ENCODE measurements at places on chromosomes 1 and 21. TPM values are rescaled to one million over a fixed set of nuclear protein-coding genes. Genes with fewer than 3 reads are reported as not detected.

- peak overlapping the region; percentile 82 for H3K4me3 ChIP-seq
- DNase-seq: peak; percentile 21
- peak overlapping the region; percentile 68 for H3K27ac ChIP-seq
- no peaks in the 10 kb centered on the region for H3K36me3 ChIP-seq
- peaks cover 36% of the 10 kb centered on the region for H3K4me1 ChIP-seq
These were observed 1.5 kb upstream of the BATF3 start for GRCh38 chr1:212700892-212701819.

- no peaks in the 10 kb centered on the region for H3K4me1 ChIP-seq
- no peak overlapping the region for H3K4me3 ChIP-seq
- H3K36me3 ChIP-seq: no peaks in the 10 kb centered on the region
- no peaks in the 10 kb centered on the region for H3K27me3 ChIP-seq
- no peak overlapping the region for H3K27ac ChIP-seq
These were observed 48.0 kb downstream of the CAPN8 start for GRCh38 chr1:223617323-223618070.

DNA sequence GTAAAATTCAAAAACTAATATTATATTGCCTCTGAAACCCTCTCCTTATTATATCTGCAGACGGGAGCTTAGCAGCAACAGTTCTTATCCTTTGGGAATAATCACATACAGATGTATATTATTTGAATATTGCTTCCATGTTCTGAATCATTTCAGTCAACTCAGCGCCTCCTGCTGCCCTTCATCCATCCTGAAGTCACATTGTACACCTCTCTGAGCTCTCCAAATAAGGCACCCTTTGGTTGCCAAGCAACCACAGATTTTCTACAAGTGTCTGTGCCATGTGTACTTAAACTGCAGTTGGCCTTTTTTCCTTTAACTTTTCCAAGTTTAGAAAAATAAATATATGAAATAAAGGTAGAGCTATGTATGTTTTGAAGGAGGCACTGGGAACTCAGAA is 384.3 kb downstream of the LRRIQ3 start:
- no peaks in the 10 kb centered on the region for H3K27me3 ChIP-seq
- no peaks in the 10 kb centered on the region for H3K4me1 ChIP-seq
- H3K36me3 ChIP-seq: no peaks in the 10 kb centered on the region
- DNase-seq: no peak
- no peak overlapping the region for H3K27ac ChIP-seq

GRCh38 chr1:210669951-210670350 is 341.2 kb downstream of the HHAT start:
- H3K4me3 ChIP-seq: no peak overlapping the region
- no peaks in the 10 kb centered on the region for H3K4me1 ChIP-seq
- no peak for DNase-seq
- no peaks in the 10 kb centered on the region for H3K36me3 ChIP-seq

DNA sequence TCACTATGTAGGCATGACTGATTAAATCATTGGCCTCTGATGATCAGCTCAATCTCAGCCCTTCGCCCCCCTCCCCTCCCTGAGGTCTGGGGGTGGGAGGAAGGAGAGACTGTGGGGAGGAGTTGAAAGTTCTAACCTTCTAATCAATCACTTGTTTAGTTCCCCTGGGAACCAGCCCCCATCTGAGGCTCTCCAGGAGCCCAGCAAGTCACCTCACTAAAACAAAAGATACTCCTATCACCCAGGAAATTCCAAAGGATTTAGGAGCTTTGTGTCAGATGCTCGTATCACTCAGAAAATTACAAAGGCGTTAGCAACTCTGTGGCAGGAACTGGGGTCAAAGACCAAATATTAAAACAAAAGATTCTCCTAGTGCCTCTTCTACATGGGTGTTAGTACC is 21.6 kb downstream of the SYF2 start:
- DNase-seq: no peak
- no peaks in the 10 kb centered on the region for H3K27me3 ChIP-seq
- no peak overlapping the region for H3K27ac ChIP-seq
- no peaks in the 10 kb centered on the region for H3K36me3 ChIP-seq

DNA sequence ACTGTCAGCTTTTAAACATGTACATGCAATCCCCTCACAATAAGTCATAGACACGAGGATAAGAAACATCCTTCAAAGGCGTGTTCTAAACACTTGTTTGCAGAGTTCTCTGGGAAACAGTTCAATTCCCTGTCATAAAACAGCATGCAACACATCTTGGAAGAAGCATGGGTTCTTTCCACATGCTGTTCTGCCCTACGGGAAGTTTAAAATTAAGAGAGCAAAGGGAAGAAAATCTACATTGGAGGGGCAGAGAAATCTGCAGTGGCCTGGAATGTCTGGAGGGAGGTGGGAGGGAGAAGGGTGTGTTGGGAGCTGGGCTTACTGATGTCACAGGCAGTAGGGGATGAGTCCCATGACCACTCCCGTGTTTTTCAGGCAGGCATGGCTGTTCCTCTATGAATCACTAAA is 98.3 kb upstream of the SLC2A1 start:
- H3K27me3 ChIP-seq: no peaks in the 10 kb centered on the region
- H3K36me3 ChIP-seq: no peaks in the 10 kb centered on the region
- no peak for DNase-seq
- no peak overlapping the region for H3K4me3 ChIP-seq
- H3K4me1 ChIP-seq: peaks cover 15% of the 10 kb centered on the region

ANGPTL1 gene
- 206 TPM for total RNA-seq

DNA sequence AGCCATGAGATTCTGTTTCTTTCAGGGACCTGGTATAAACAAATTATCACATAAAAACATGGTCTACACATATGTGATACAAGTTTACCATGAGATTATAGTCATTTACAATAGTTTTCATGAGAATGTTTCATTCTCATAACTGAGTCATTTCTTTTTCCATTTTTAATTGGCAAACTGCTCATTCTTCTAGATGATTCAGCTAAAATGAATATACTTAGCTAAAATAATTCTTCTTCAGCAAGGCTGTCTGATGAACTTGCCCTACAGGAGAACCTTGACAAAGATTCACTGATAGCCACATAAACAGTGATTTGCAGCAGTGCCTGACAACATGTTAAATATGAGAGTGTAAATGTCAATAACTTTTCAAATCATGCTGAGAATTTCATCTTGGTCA is 253.2 kb downstream of the FMN2 start:
- H3K36me3 ChIP-seq: no peaks in the 10 kb centered on the region
- no peak overlapping the region for H3K4me3 ChIP-seq
- peaks cover 32% of the 10 kb centered on the region for H3K4me1 ChIP-seq
- no peak for DNase-seq

- H3K27ac ChIP-seq: no peak overlapping the region
- DNase-seq: peak; percentile 53
- H3K4me1 ChIP-seq: no peaks in the 10 kb centered on the region
- no peaks in the 10 kb centered on the region for H3K36me3 ChIP-seq
- no peak overlapping the region for H3K4me3 ChIP-seq
- H3K27me3 ChIP-seq: no peaks in the 10 kb centered on the region
These were observed 100.0 kb upstream of the SLC44A3 start for GRCh38 chr1:94719926-94720793.

GRCh38 chr21:38097789-38098188 is 159.0 kb upstream of the KCNJ15 start:
- no peak overlapping the region for H3K27ac ChIP-seq
- no peaks in the 10 kb centered on the region for H3K4me1 ChIP-seq
- no peak for DNase-seq
- H3K36me3 ChIP-seq: no peaks in the 10 kb centered on the region
- H3K27me3 ChIP-seq: peaks cover 17% of the 10 kb centered on the region

- no peaks in the 10 kb centered on the region for H3K4me1 ChIP-seq
- no peak for DNase-seq
- H3K27me3 ChIP-seq: no peaks in the 10 kb centered on the region
- no peak overlapping the region for H3K4me3 ChIP-seq
- H3K36me3 ChIP-seq: no peaks in the 10 kb centered on the region
These were observed 303.4 kb upstream of the PRMT6 start for GRCh38 chr1:106753066-106753465.
